Activated CD4-positive, alpha-beta memory T cell treated with anti-CD3 and anti-CD28 coated beads, Interleukin-2, amount 10 ng/mL, durations not matched to agents 7 days and 5 days (primary cell): ENCODE measurements at places on chromosomes 7 and 10. TPM values are rescaled to one million over a fixed set of nuclear protein-coding genes. Genes with fewer than 3 reads are reported as not detected.

Gene NANOS1
- total RNA-seq, result 0.40 TPM

- H3K4me3 ChIP-seq, result no peak overlapping the region
- H3K36me3 ChIP-seq, result no peaks in the 10 kb centered on the region
- no peak for DNase-seq
- H3K27ac ChIP-seq, result no peak overlapping the region
- H3K27me3 ChIP-seq, result no peaks in the 10 kb centered on the region
Measured at GRCh38 chr10:77156406-77156879, 481.2 kb downstream of the KCNMA1 start.

Gene ARHGEF35
- 6.0 TPM for total RNA-seq

Gene PNLIPRP2
- not detected for total RNA-seq

Gene METTL27
- 3.3 TPM for total RNA-seq
